NCI-H146 (cell line): ENCODE measurements at places on chromosomes 11 and 22.

DNA sequence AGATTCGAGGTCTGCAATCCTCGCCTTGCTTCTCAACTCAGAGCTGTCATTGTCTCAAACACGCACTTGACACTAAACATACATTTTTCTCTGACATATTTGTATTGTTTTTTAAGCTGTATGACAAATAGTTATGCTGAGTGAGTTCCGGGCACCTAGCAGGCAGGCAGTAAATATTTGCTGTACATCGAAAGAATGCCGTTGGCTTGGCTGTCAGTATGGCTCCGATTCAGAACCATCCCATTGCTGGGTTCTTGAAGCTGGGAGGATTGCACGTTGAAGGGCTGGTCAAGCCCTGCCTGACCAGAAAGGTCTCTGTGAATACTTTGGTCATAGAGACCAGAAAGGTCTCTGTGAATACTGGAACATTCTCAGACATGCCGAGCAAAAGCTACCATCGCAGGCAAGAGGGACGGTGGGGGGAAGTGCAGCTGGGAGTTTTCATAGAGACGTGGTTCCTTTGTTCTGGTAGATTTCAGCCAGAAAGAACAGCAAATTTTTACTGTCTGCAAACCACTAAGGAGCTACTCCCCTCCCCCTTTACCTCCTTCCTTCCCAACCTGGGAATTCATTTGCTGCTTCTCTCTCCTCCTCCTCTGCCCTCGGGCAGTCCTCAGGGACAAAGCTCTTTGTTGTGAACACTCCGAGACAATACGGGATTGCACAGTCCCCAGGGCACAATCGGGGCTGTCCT, 202.2 kb upstream of the SORL1-AS1 start:
- DNase-seq, result no peak

DNA sequence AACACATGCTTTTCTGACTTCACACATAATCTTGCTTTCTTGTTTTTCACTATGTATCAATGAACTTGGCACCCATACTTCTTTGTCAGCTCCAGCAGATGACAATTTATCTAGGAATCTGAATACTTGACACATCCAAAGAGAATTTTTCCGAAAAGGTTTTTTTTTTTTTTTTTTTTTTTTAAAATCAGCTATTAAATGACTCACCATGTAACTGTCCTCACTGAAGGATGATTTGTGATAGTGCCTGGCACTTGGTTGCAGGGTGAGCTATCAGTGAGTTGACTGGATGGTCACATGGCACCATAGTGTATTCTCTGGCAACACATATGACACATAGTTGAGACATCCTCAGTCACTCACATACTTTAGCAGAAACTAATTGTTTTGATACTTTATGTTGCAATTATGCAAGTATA, 133.4 kb upstream of the E2F8 start:
- no peak for DNase-seq

DNA sequence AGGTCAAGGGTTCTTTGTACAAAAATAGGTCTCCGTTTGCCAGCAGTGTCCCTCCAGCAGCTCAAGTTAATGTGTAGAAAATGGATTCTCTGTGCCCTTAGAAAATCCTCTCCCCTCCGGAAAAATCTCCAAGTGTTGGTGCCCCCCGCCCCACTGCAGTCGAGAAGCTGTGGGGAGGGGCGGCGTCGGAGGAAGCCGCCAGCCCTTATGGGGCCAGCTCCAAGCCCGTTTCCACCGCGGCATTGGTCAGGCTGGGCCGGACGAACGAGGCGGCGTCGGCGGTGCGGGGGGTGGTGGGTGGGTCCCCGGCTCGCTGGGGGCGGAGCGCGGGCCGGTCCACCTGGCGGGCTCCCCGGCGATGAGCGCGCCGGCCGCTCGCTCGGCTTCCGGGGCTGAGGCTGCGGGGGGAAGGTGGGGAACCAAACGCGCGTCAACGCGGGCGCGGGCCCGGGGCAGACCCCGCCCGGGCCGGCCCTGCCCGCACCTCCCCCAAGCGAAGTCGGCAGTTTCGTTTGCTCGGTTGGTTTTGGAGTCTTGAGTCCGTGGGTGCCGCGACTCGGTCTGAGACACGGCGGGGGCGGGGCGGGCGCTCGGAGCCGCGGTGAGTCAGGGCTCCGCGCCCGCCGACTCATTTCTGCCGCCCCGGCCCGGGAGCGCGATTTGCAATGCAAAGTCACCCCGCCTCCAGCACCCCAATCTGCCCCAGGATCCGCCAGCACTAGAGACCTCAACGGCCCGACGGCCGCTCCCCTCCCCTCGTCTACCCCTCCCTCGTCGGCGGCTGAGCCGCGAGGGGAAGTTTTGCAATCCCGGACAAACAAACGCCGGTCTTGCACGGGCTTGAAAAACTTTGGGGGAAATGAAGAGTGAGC, 1.4 kb downstream of the ASCL2 start:
- DNase-seq, result peak; percentile 57

- no peak for DNase-seq
Measured at GRCh38 chr11:134711588-134711987, 299.5 kb upstream of the B3GAT1 start.

- no peak for DNase-seq
Measured at GRCh38 chr11:125084761-125085231, 21.7 kb downstream of the SLC37A2 start.

DNA sequence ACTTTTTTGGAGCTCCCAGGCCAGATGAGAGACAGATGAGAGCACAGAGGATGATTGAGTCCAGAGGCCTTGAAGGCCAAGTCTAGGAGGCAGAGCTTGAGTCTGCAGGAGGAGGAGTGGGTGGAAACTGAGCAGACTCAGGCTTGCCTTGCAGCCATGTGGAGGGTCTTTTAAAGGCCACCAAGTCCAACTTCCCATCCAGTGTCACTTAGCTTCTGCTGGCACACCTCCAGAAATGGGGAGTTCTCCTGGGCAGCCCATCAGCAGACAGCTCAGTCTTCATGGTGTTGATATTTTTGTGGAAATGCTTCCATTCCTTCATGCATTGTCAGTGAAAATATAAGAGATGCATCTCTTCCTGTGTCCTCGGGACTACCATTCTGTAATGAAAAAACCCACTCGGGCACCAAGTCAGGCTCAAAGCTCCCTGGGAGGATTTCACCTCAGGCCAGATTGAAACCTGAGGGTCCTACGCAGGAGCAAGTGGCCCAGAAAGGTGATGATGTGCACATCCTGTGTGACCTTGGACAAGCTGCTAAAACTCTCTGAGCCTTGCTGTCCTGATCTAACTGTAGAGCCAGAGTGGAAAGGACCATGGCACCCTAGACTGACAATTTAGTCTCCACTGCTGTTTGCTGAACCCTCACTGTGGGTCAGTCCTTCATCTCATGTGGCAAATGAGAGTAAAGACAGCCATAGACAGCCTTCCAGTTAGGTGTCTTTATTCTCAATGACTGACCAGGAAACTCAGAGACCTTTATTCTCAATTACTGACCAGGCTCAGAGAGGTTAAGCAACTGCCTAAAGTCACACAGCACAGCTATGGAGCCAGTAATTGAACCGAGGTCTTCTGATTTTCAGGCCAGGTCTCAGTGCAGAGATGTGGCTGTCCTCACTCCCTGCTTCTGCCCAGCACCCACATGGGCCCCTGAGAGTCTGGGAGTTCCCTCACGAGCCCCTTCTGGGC, 2.9 kb upstream of the LRRC32 start:
- no peak for DNase-seq

DNA sequence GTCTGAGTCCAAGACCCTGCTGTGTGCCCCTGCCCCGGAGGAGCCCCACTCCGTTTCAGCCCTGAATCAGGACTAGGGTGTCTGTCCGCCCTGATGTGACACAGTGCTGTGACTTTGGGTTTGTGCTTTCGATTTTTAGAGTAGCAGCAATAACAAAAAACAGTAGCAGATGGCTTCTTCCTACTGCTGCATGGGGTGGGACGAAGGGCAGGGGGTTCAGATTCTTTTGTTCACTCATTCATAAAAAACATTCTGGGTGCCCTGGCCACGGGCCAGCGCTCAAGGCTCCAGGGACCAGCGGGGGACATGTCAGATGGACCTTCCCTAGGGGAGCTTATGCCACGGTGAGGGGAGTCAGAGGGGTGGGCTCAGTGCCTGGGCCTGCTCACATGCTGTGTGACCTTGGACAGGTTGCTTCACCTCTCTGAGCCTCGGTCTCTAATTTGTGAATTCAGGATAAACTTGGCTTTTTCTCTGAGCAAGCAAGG, 24.6 kb upstream of the PRR5 start:
- no peak for DNase-seq

- peak; percentile 75 for DNase-seq
Measured at GRCh38 chr11:5004424-5005274, 10.0 kb downstream of the OR51L1 start.

DNA sequence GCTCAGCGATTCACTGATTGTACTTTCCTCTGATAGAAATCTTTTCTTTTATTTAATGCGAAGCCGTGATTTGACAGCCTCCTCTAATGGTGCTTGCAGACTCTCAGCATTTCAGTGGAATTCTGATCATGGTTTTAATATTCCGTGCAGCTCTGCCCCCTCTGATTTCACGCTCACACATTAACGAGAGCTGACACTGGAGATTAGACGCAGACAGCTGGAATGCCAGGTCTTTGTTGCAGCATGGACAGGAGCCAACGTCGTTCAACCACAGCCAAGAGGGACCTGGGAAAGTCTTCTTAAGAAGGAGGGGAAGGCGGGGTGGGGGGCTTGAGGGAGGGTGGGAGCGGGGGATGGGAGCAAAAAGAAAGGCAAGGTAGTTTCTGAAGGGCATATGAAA, 186.4 kb downstream of the BLID start:
- DNase-seq, result no peak

DNA sequence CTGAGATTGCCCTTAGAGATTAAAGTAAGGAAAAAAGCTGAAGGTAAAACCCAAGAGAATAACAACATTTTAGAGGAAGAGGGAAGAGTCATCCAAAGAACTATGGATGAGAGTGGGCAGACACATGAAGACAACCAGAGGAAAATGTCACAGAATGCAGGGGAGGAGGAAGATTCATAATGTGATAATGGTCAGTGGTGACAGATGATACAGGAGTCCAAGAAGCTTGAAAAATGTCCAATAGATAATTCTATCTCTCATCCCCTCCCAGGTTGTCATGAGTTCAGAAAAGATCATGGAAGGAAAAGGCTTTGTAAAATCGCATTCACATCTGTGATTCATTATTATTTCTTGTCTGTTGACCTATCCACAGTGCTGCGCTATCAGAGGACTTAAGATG, 282.3 kb upstream of the CCDC90B start:
- DNase-seq, result no peak

GRCh38 chr22:28015676-28016601, 96.9 kb upstream of the PITPNB start:
- no peak for DNase-seq

GRCh38 chr11:108872781-108873291, 208.0 kb downstream of the DDX10 start:
- DNase-seq, result no peak
